HuH-7 (cell line): ENCODE measurements at places on chromosomes 7 and 10.

DNA sequence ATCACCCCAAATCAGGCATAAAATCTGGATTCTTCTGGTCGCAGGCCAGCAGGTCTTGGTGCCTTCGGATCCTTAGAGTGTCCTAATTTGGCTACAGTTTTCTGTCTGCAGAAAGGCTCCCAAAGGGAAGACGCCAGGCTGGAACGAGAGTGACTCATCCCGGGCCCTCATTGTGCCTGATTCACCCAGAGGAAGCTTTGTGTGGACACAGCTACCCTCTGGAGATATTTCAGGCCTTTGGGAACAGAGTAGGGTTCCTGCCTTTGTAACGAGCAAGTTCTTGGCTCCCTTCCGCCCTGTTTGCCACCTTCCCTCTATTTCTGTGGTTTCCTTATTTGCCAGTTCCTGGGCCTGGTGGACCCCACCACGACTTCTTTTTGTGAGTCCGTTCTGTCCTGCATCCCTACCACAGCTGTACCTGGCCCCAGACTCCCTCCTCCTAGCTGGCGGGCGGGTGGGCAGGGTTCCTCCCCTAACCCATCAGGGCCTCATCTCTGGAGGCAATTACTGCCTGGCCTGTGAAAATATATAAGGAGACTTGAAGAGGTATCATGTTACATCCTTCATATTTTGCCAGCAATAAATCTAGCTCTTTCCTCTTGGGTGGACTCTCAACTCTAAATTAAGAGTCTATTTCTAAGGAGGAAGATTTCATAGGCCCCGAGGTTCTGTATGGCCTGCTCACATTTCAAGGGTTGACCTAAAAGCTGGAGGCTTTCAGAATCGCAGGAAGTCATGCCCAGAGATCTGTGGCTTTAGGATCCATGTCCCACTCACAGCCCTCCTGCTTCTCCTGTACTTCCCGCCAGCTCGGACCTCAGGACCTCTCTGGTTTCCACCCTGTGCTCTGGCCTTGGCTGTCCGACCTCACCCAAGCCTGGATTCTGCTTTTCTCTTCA lies 219.2 kb upstream of the ZNF32 start:
- no peak for DNase-seq

DNA sequence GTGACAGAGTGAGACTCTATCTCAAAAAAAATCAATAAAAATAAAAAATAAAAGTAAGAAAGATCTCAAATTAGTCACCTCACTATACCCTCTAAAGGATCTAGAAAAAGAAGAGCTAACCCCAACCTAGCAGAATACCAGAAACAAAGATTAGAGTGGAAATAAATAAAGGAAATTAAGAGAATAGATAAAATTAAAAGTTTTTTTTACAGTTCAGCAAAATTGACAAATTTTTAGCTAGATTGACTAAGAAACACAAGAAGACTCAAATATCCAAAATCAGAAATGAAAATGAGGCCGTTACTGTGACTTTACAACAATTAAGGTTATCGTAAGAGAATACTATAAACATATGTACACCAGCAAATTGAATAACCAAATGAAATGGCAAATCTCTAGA lies 29.1 kb downstream of the KCTD7 start:
- DNase-seq, result no peak

DNA sequence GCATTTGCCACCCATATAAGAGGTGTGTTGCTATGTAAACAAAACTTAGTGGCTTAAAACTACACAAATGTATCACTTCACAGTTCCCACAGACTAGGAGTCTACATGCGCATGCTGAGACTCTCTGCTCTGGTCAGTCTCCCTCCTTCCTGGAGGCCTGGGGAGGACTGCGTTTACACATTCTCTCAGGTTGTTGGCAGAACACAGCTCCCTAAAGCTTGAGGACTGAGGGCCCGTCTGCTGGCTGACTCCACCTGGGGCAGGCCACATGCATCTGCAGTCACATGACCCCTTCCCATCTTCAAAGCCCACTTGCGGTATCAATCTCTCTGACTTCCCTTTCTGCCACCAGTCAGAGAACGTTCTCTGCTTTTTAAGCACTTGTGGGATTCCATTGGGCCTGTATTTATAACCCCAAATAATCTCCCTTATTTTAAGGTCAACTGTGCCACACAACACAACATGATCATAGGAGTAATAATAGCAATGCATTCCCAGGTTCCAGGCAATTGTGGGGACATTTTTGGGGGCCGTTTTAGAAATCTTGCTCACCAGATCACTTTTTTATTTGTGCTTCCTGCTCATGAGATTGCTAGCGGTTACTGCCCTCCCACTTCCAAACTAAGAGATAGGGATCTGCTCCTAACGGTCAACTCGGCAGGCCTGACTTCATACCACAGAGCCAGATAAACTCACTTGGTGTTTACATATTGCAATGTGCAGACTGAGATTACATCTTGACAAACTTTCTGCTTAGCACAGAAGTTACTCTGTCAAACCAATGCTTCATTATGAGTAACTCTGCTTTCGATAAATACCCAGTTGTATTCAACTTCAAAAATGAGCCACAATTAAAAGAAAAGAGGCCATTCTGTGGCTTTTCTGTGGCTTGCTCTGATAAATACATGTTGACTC lies 96.3 kb downstream of the ALOX5 start:
- peak; percentile 35 for DNase-seq

DNA sequence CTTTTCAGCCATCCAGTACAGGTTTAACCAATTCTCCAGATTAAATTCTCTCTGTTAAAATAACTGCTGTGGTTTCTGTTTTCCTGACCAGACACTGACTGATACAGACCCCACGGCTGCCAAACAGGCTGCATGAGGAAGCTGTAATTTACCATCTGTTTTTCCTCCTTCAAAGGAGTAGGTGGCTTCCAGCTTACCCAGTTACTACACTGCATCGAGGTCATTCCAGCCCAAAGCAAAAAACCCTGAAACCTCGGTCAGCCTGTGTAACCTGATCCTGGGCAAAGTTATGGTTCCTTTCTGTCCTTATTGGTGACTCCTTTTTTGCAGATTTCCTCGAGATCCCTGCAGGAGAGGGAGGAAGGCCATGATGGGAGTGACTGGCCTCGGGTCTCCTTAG lies 27.9 kb upstream of the LOXL4 start:
- DNase-seq, result no peak

- DNase-seq, result no peak
Measured at GRCh38 chr10:80137031-80137862, 4.7 kb downstream of the PLAC9 start.

DNA sequence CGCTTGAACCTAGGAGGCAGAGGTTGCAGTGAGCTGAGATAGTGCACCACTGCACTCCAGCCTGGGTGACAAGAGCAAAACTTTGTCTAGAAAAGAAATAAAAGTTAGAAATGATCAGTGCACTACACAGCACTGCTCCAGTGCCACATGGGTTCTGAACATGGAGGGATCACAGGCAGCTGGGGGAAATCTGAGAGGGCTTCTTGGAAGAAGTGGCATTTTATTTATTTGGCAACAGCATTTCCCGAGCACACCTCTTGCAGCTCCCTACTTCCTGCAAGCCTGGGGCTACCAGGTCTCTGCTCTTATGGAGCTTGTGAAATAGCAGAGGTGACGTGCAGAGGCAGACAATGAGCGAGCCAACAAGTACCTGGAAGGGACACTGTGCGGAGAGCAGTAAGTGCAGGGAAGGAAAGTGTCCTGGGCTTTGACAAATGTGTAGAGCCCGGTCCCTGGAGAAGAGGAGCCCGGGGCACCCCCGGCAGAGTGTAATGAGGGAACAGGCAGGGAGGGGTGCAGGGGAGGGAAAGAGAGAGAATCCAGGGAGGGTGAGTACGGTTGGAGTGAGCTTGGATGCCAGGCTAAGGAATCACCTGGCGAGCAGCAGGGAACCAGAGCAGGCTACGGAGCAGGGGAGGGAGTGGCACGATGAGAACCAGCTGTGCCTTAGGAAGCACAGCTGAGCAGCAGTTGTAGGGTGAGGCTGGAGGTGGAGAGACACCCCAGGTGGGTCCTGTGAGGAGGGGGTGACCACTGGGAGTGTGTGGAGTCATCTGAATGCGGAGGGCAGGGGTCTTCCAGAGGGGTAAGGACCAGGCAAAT lies 104.6 kb upstream of the CTBP2 start:
- DNase-seq, result no peak
